CD4-positive, alpha-beta T cell (primary cell): ENCODE measurements at places on chromosomes 7 and 10. TPM values are rescaled to one million over a fixed set of nuclear protein-coding genes. Genes with fewer than 3 reads are reported as not detected.

- H3K27ac ChIP-seq, result no peak overlapping the region
- no peak for DNase-seq
- no peak overlapping the region for H3K4me3 ChIP-seq
- no peaks in the 10 kb centered on the region for H3K27me3 ChIP-seq
- H3K4me1 ChIP-seq, result no peaks in the 10 kb centered on the region
These were observed 223.4 kb downstream of the EBF3 start for GRCh38 chr10:129740532-129741279.

- DNase-seq, result no peak
- H3K27ac ChIP-seq, result no peak overlapping the region
- no peaks in the 10 kb centered on the region for H3K36me3 ChIP-seq
- no peaks in the 10 kb centered on the region for H3K27me3 ChIP-seq
- no peak overlapping the region for H3K4me3 ChIP-seq
These were observed 49.7 kb upstream of the DDC start for GRCh38 chr7:50614721-50615518.

- H3K36me3 ChIP-seq, result peaks cover 14% of the 10 kb centered on the region
- no peak for DNase-seq
- H3K4me3 ChIP-seq, result no peak overlapping the region
- no peak overlapping the region for H3K27ac ChIP-seq
- no peaks in the 10 kb centered on the region for H3K27me3 ChIP-seq
These were observed 2.0 kb downstream of the FBH1 start for GRCh38 chr10:5892007-5892406.

DNA sequence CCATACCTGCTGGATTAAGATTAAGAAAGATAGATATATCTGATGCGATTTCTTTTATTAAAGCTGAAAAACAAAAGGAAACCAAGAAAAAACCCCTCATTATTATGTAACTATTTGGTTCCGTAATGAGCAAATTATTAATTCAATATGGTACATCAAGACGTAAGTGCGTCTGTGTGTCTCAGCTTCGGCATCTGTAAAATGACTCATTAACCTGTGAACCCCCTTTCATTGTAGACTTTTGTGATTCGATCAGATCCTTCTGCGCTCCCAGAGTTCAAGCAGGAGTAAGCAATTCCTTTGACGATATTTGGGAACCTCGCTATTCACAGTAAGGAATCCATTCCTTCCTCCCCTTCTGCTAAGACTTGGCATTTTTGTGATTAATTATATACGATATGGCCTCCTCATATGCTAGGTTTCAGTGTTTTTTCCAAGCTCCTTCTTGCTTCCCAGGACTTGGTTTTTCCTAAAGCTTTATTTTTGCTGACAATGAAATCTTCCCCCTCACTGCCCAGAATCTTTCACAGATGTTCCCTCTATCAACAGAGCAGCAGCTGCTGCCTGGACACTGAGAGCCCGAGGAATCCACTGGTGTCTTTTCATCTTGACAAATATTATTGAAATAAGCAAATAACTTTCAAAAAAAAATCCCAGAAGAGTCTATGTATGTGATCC is 171.7 kb upstream of the CELF2 start:
- no peak overlapping the region for H3K4me3 ChIP-seq
- H3K27ac ChIP-seq, result no peak overlapping the region
- no peaks in the 10 kb centered on the region for H3K4me1 ChIP-seq
- no peaks in the 10 kb centered on the region for H3K36me3 ChIP-seq
- H3K27me3 ChIP-seq, result no peaks in the 10 kb centered on the region

DNA sequence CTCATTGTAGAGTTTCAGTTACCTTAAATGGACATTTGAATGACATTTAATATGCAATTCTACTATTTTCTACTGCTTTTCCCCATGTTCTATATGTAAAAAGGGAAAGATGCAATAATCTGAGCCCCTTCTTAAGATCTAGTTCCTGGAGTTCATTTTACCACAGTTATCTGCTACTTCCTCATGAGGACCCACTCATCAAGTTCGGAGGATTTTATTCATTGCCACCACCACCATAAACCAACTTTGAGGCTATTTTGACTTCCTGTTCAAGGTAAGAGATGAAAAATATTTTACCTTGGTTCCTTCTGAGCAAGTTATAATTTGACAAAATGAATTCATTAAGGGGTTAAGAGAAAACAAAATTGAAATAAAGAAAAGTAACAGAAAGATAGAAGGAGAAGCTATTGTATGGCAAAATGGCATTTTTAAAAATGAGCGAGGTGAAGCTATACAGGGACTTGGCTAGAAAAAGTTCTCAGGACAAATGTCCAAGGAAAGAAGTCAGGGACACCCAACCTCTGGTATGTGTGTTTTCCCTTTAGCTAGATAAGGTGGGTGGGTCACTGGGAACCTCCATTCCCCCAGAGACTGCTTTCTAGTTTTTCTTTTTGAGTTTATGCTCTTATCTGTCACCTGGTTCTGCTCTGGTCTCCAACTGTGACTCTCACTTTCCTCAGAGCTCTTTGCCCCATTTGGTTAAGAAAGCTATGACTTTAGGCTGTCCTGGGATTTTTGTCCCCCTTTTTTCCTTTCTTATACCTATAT is 14.9 kb upstream of the FAM3C start:
- no peak for DNase-seq
- no peaks in the 10 kb centered on the region for H3K36me3 ChIP-seq
- H3K4me1 ChIP-seq, result no peaks in the 10 kb centered on the region
- no peak overlapping the region for H3K27ac ChIP-seq
- H3K4me3 ChIP-seq, result no peak overlapping the region

GRCh38 chr10:132146271-132146671 is 40.5 kb upstream of the DPYSL4 start:
- H3K27ac ChIP-seq, result no peak overlapping the region
- DNase-seq, result no peak
- no peaks in the 10 kb centered on the region for H3K36me3 ChIP-seq
- H3K4me3 ChIP-seq, result no peak overlapping the region
- peaks cover 7% of the 10 kb centered on the region for H3K27me3 ChIP-seq

LRRC18 gene
- total RNA-seq, result not detected

GRCh38 chr10:34171957-34172527 is 643.1 kb downstream of the PARD3 start:
- H3K36me3 ChIP-seq, result no peaks in the 10 kb centered on the region
- no peaks in the 10 kb centered on the region for H3K4me1 ChIP-seq
- H3K27ac ChIP-seq, result no peak overlapping the region
- H3K4me3 ChIP-seq, result no peak overlapping the region
- H3K27me3 ChIP-seq, result no peaks in the 10 kb centered on the region
- DNase-seq, result no peak

COBL gene
- not detected for total RNA-seq

GOLGA7B gene
- total RNA-seq, result 6.1 TPM

PLXDC2 gene
- 0.41 TPM for total RNA-seq

DNA sequence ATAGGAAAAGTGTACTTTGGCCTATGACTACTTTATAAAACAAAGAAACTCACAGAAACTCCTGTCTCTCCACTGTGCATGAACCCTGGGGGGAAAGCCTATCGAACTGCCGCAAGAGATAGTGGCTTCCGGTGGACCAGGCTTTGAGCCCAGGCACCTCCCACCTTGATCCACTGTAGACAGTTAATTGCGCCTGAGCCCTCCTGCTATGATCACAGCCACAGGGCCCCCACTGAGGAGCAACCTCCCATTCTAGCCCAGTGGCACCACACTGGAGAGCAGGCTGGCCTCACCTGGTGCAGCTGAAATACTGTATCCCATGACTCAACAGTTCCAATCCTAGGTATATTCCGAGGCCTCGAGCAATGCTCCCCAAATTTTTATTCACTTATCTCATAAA is 98.8 kb downstream of the COBL start:
- no peaks in the 10 kb centered on the region for H3K27me3 ChIP-seq
- no peak overlapping the region for H3K4me3 ChIP-seq
- no peaks in the 10 kb centered on the region for H3K36me3 ChIP-seq

DNA sequence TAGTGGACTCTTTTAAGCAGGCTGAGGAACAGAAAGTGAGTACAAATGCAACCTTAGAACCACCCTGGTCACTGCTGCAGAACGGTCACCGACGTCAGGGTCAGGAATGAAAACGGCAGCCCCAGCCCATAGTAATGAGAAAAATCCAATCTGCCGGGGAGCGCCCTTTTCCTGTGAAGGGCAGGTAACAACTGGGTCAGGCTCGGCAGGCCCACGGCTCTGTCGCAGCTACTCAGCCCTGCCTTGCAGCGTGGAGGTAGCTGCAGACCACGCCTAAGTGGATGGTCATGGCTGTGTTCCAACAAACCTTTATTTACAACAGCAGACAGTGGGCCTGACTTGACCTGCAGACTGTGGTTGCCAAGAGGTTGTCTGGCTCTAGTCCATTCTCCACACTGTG is 563.2 kb downstream of the DNAJB6 start:
- peaks cover 2% of the 10 kb centered on the region for H3K27me3 ChIP-seq
- H3K27ac ChIP-seq, result no peak overlapping the region
- no peaks in the 10 kb centered on the region for H3K36me3 ChIP-seq
- no peak for DNase-seq
- H3K4me3 ChIP-seq, result no peak overlapping the region
- H3K4me1 ChIP-seq, result no peaks in the 10 kb centered on the region

CRPPA gene
- total RNA-seq, result 1.1 TPM

CNTNAP2 gene
- not detected for total RNA-seq

EBLN1 gene
- total RNA-seq, result not detected

TUBB8 gene
- not detected for total RNA-seq

DNA sequence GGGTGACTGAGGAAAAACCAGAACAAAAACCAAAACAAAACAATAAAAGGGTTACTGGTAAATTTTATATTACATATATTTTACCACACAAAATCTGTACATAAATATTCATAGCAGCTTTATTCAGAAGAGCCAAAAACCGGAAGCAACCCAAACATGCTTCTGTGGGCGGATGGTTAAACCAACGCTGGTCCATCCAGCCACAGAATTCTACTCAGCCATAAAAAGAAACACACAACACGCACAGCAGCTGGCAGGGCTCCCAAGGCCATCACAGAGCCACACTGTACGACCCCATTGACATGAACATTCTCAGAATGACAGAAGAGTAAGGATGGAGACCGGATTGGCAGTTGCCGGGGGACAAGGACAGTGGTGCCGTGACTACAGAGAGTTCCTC is 83.6 kb downstream of the PROSER2 start:
- no peaks in the 10 kb centered on the region for H3K27me3 ChIP-seq
- no peaks in the 10 kb centered on the region for H3K36me3 ChIP-seq
- DNase-seq, result no peak
- H3K27ac ChIP-seq, result no peak overlapping the region
- H3K4me1 ChIP-seq, result no peaks in the 10 kb centered on the region

DNA sequence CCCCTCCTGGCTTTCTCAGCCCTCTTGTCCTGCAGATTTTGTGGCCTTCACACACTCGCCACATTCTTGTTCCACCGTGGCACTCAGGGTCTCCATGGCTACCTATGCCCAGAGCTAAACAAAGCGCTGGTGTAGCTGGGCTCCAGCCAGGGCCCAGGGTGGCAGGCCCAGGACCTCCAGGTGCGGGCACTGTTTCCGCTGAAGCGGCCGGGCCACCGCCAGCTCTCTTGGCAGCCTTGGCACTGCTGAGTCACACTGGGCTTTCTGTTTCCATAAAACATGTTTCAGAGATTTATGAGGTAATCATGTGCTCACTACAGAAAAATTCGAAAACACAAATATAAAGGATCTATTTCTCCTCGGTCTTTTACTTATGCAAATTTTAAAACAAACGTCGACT is 51.3 kb downstream of the AOC1 start:
- H3K36me3 ChIP-seq, result no peaks in the 10 kb centered on the region
- H3K27ac ChIP-seq, result no peak overlapping the region
- H3K27me3 ChIP-seq, result peaks cover 17% of the 10 kb centered on the region
- no peak for DNase-seq
- H3K4me3 ChIP-seq, result no peak overlapping the region
- H3K4me1 ChIP-seq, result peaks cover 9% of the 10 kb centered on the region
